Dorsolateral prefrontal cortex (tissue), 122 donors: ENCODE measurements at places on chromosomes 7 and 10.

GRCh38 chr10:107440741-107441140, 276.2 kb upstream of the SORCS1 start:
- DNase-seq: no peak

- no peak for DNase-seq
Observed at GRCh38 chr10:83522456-83522855, 616.9 kb upstream of the GHITM start.

- DNase-seq: no peak
Observed at GRCh38 chr10:91540733-91541132, 92.1 kb downstream of the PPP1R3C start.

DNA sequence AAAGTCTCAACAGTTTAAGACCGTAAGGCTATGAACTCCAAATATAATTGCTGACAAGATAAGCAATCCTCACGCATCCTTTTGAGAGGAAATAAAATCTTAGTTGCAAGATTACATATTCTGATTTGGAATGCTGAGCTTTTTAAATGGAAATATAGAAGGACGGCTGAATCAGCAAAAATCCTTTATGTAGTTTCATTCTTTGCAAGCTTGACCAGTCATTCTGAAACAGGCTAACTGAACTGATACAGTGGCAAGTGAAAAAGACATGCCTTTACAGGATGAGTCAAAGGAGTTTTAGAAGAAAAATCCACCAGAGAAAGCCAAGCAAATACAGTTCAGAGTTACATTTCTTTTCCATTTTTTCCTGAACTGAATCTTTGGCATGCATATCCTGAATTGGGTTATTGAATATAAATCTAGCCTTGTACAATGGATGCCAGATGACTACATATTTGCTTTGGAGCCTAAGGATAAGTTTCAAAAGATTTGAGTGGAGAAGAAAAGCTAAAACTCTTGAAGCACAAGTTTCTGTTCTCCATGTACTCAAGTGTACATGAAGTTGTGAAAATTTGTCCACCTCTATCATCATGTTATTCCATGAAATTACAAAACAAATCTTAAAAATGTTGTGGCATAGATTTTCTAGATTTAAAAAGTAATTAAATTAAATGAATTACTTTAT, 4.4 kb downstream of the VIM start:
- DNase-seq: no peak

GRCh38 chr10:71835671-71836595, 15.1 kb downstream of the PSAP start:
- DNase-seq: peak; percentile 86

DNA sequence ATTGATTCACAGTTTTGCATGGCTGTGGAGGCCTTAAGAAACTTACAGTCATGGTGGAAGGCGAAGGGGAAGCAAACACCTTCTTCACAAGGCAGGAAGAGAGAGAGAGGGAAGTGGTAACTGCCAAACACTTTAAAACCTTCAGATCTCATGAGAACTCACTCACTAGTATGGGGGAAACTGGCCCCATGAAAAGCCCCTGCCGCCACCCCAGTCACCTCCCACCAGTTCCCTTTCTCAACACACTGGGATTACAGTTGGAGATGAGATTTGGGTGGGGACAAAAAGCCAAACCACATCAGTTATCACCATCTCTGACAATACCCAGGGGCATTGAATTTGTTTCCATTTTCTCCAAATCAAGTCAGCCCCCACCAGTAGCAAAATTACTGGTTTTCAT, 740.4 kb downstream of the GATA3 start:
- no peak for DNase-seq

DNA sequence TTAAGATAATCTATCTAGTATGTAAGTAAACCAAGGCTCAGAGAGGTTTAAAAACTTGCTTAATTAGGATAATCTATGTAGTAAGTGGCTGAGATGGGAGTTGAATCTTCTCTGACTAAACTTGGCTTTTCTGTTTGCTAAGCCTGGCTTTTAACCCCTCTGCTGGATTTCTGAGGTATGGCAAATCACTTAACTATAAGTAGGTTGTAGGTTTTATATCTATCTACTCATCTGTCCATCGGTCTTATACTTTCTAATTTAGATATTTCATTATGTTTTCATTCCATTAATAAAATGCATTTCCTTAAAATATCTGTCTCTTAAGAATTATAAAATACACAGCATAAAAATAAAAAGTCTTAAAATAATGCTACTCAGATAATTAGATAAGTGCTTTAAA, 59.4 kb downstream of the ST7 start:
- no peak for DNase-seq

- no peak for DNase-seq
Observed at GRCh38 chr7:41809529-41809939, 106.6 kb upstream of the INHBA start.

GRCh38 chr7:151383638-151384351, 26.0 kb downstream of the WDR86 start:
- DNase-seq: peak; percentile 45

DNA sequence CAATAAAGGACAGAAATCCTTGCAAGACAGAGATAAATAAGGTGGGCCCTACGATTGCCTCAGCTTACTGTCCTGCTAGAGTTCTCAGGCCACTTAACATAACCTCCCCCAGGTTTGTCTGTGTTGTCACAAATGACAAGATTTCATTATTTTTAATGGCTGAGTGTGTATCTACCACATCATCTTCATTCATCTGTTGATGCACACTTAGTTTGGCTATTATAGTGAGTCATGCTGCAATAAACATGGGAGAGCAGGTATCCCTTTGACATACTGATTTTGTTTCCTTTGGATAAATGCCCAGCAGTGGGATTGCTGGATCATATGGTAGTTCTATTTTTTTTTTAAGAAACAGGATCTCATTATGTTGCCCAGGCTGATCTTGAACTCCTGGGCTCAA, 60.6 kb downstream of the PRTFDC1 start:
- DNase-seq: no peak

- no peak for DNase-seq
Observed at GRCh38 chr7:73454424-73454823, 20.8 kb downstream of the FZD9 start.

GRCh38 chr7:103887853-103888602, 101.4 kb downstream of the RELN start:
- no peak for DNase-seq

DNA sequence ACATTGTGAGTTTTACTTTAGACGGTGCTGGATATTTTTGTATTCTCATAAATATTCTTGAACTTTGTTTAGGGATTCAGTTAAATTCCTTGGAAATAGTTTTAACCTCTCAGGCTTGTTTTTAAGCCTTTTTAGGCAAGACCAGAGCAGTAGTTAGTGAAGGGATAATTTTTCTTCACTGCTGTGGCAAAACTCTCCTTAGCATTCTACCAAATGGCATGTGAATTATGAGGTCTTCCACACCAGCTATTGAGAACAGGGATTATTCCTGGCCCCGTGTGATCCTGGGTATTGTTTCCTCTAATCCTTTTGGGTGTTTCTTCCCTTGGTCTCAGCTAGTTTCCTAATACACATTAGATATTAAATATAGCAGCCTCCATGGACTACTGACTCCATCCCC, 46.2 kb downstream of the CCDC71L start:
- no peak for DNase-seq

GRCh38 chr10:115903207-115903606, 369.8 kb downstream of the GFRA1 start:
- no peak for DNase-seq

- no peak for DNase-seq
Observed at GRCh38 chr10:48640326-48640725, 35.5 kb upstream of the ARHGAP22 start.

DNA sequence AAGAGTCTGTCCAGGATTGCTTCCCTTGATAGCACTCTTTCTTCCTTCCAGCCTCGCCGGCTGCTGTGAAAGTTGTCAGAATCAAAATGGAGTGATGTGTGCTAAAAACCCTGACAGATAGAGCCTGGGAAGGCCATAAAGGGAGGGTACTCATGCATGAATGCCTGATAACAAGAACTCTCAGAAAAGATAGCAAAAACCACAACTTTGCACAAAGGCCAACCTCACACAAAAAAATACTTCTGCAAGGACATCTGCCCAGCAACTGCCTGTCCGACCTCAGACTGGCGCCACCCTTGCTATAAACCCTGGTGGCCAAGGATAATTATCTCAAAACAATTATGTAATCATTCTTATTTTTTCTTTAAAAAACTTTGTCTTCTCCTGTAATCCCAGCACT, 133.2 kb upstream of the SVIL start:
- no peak for DNase-seq
